Aorta (tissue), 5 donors: ENCODE measurements at places on chromosomes 13 and 19. TPM values are rescaled to one million over a fixed set of nuclear protein-coding genes. Genes with fewer than 3 reads are reported as not detected.

KLK3 gene
- not detected for total RNA-seq

ZNF846 gene
- 17.4 TPM for total RNA-seq

ZNF486 gene
- total RNA-seq = 4.1 TPM

HDGFL2 gene
- 36.1 TPM for total RNA-seq

IFNL3 gene
- total RNA-seq = not detected

SIRT2 gene
- 34.6 TPM for total RNA-seq

KCNC3 gene
- total RNA-seq = 1.6 TPM

DNA sequence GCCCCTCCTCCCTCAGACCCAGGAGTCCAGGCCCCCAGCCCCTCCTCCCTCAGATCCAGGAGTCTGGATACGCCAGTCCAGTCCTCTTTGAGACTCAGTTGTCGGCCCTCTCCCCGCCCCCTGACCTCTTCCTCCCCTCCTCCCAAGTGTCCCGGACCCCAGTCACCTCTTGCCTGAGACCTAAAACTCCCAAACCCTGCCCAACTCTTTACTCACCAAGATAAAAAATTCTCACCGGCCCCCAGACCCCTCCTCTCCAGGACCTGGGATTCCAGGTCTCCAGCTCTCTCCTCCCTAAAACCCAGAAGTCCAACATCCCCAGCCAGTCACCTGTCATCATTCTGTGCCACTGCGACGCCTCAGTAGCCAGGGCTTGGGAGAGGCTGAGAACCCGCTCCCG is 1.4 kb upstream of the HSD17B14 start:
- DNase-seq = no peak

DNA sequence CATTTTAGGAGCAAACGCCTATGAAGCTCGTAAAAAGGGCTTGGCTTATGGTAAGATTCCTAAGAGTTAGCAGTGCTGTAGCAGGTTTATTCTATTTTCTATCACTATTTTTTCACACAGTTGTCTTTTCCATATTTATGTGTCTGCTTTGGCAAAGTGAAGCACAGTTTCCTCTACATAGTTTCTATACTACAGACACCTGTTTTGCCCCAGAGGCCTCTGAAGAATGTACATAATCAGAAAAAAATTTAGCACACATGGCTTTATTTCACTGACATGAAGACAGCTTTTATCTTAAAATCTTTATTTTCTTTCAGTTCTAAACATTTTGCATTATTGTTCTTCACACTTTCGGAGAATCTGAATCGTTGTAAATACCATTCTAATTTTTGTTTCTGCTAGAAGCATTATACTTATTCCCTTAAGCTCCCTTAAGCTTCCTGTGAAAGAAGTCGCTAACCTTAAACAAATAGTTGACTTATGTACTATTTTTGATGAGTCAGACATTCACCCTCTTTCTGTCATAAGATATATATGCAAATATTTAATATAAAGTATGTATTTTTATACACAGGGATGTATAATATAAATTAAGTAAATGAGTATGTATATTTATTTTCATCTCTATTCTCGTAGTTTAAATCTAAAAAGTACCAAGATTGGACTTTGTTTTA is 816.0 kb downstream of the OLFM4 start:
- no peak for DNase-seq

DNA sequence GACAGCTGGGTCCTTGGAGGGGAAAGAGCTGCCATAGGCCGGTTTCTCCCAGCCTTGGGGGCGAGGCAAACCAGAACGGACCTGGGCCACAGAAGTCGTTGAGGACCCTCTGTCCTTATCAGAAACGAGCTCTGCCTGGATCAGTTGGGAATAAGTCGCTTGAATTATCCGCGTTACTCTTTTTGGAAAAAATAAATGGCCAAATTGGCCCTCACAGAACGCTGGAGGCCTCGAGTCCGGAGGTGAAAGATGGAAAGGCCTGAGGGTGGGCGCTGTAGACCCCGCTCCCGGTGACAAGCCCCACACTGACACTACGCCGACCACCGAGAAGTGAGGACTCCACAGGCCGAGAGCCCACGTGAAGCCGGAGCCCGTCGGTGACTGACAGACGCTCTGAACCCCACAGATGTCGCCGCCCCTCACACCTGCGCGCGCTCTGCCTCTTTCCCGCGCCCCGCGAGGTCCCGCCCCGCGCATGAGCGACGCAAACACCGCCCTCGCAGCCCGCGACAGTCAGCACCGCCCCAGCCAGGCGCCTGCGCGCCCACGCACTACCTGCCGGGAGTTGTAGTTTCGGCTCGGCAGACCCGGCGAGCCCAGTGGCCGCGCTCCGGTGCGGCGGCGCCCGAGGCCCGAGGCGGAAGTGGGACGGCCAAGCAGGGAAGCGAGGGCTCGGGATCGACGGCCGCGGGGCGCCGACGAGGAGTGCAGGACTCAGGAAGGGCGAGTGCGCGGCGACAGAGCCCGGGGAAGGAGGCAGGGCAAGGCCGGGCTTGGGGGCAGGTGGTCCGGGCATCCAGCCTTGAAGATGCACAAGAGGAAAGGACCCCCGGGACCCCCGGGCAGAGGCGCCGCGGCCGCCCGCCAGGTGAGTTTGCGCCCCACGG is at the start of the genes BRME1 and CC2D1A:
TSS of gene BRME1 (minus strand) at position 484 of the 887 bp plus-strand sequence. CDS start 1,225 bp downstream, outside the sequence.
TSS of gene CC2D1A (plus strand) at position 568 of the 887 bp plus-strand sequence. CDS start at position 809, 241 bp downstream.
- DNase-seq = peak; percentile 95

DNA sequence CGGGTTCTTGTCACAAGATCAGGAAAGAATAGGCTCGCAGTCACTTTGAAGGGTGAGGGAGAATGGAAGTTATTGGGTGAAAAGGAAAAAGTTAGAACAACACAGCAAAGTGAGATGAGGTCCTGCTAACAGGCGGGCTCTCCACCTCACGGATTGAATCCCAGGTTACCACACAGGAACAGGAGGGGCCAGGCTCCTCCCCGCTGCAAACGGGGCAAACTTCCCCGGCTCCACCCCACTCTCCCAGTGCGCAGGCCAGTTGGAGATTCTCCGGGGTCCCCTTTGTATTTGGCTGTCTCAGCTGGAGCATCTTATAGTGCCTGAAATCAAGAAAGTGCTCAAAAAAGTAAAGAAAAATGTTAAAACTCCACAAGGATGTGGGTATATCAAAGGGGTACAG is 78.3 kb upstream of the IPO5 start:
- DNase-seq = no peak

DNA sequence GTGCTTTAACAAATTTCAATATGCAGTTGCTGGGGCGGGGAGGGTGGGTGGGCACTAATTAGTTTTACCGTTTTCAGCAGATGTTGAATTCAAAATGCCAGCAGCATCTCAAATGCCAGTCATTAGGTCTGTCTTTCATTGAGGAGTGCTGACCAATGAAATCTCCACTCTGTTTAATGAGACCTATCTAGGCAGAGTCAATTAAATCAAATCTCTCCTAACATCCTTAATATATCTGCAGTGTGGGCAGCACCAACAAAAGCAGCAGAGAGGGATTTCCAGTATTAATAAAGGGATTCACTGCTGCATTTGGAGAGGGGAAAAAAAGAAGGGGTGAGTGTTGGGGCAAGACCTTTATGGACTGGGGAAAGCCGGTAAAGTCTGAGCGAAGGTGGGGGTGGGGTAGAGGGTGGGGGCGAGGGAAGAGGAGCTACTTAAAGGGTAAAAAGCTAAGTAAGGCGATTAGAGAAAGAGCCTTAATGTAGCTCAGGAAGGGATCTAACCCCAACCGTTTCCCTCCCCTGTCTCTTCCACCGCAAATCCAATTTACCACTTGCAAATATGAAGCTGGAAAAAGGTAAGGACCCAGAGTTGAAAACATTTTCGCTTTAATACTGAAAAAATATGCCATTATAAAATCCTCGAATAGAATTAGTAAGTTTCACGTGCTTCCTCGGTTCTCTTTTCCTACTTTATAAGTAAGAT is 4.5 kb downstream of the SLITRK1 start:
- DNase-seq = no peak

DNA sequence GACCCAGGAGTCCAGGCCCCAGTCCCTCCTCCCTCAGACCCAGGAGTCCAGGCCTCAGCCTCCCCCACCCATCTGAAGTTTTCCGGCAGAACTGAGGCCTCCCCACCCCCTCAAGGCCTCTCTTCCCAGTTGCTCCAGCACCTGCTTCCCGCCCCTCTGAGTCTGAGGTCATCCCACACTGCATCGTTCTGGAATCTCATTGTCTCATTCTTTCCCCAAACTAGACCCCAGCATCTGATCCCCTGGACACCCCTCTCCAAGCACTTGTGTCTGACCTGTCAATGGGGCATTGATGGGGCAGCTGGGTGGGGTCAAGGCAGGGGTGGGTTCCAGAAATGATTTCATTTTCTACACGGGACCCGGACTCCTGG is 793 bp upstream of the SBK2 start:
- DNase-seq = no peak

- DNase-seq = no peak
Observed at GRCh38 chr13:97226013-97226412, 3.9 kb downstream of the MBNL2 start.

- no peak for DNase-seq
Observed at GRCh38 chr19:35223084-35223790, 5.3 kb downstream of the FAM187B start.

- DNase-seq = no peak
Observed at GRCh38 chr13:37397535-37397934, 201.0 kb downstream of the POSTN start.

GRCh38 chr13:21324803-21325202 is 134.3 kb downstream of the ZDHHC20 start:
- no peak for DNase-seq

GRCh38 chr19:23118400-23118799 is 1.6 kb downstream of the ZNF730 start:
- no peak for DNase-seq

DNA sequence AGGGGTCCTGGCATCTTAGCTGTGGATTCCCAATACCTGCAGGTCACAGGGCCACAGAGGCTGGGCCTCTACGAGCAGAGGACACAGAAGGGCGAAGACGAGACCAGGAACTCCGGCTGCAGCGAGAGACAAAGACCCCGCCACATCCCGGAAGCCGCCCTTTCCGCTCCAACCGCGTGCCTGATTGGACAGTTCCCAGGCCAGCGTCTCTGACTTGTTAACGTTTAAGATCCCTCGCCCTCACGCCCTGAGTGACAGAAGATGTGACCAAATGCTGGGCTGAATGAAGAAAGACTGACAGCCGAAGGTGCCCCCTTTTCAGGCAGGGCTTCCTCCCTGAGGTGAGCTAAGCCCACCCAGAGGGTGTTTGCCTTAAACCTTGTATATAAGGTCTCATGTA is at the start of gene ZNF98:
TSS of gene ZNF98 (minus strand) at position 136 of the 400 bp plus-strand sequence. CDS start at position 14, 122 bp downstream.
- DNase-seq = peak; percentile 87

- DNase-seq = peak; percentile 15
Observed at GRCh38 chr19:6711605-6712004, 8.8 kb downstream of the C3 start.

- DNase-seq = no peak
Observed at GRCh38 chr13:43329702-43330101, 306.3 kb downstream of the DNAJC15 start.

DNA sequence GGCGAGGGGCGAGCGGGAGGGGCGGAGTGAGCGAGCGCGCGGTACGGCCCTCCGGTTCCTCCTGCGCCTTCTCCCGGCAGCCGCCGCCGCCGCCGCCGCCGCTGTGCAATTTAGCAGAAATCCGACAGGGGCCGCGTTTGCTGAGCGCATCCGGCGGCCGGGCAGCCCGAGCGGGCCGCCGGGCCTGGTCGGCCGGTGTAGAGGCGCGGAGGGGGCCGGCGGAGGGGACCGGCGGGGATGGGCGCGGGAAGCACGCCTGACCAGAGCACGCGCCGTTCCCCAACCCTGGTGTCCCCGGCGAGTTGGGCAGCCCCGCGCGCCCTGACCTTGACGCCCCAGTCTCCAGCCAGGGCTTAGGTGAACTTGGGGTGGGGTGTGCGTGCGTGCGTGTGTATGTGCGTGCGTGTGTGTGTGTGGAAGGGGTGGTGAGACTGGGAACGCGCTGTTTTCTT is 144.5 kb upstream of the ZNF536 start:
- DNase-seq = peak; percentile 62

DNA sequence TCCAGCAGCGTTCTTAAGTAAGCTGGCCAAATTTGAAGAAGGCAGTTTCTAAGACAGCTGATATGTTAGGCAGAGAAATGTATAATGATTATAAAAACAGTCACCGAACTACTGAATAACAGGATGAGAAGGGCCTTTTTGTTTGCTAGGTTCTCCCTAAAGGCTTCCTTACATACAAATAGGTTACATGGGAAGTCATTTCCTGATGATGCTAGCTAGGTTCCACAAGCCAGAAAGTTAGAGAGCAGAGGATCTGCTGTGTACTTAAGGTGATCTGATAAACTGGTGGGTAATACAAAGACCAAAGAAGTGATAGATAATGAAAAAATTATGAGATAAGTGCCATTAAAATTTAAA is 139.7 kb downstream of the VWA8 start:
- no peak for DNase-seq

- DNase-seq = no peak
Observed at GRCh38 chr19:10812196-10812595, 23.8 kb downstream of the TMED1 start.
